Nephron progenitor cell (in vitro differentiated cells): ENCODE measurements at places on chromosomes 5 and 9.

- DNase-seq: no peak
Measured at GRCh38 chr5:124980163-124980941, 233.9 kb upstream of the ZNF608 start.

GRCh38 chr9:113566016-113566711 lies 102.6 kb downstream of the RGS3 start:
- no peak for DNase-seq

DNA sequence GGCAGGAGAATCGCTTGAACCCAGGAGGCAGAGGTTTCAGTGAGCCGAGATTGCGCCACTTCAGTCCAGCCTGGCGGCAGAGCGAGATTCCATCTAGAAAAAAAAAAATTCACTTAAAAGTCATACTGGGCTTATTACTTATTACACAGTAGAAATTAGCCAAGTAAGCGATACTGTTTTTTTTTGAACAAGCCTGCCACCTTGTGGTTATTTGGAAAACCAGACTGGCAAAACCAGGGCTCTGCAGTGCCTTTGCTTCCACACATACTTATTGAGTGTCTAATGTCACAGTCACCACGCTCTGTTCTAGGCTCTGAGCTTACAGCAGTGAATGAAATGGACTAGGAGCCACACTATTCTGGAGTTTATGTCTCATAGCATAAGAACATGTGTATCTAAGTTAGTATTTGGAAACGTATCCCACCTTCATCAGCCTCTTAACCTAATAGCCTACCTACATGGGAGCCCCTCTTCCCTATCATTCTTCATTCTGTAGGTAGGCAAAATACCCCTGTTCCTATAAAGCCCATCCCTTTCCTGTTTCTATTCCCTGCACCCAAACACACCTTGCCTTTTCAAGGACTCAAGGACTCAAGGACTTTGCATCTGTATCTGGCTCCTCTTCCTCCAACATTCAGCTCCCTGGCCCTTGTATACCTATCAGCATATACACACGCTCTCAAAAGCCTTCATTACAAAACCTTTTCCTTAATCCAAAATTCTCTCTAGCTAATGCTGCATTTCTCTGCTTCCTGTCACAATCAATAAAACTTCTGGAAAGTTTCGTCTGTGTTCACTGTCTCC lies 13.9 kb upstream of the BASP1 start:
- peak; percentile 28 for DNase-seq

DNA sequence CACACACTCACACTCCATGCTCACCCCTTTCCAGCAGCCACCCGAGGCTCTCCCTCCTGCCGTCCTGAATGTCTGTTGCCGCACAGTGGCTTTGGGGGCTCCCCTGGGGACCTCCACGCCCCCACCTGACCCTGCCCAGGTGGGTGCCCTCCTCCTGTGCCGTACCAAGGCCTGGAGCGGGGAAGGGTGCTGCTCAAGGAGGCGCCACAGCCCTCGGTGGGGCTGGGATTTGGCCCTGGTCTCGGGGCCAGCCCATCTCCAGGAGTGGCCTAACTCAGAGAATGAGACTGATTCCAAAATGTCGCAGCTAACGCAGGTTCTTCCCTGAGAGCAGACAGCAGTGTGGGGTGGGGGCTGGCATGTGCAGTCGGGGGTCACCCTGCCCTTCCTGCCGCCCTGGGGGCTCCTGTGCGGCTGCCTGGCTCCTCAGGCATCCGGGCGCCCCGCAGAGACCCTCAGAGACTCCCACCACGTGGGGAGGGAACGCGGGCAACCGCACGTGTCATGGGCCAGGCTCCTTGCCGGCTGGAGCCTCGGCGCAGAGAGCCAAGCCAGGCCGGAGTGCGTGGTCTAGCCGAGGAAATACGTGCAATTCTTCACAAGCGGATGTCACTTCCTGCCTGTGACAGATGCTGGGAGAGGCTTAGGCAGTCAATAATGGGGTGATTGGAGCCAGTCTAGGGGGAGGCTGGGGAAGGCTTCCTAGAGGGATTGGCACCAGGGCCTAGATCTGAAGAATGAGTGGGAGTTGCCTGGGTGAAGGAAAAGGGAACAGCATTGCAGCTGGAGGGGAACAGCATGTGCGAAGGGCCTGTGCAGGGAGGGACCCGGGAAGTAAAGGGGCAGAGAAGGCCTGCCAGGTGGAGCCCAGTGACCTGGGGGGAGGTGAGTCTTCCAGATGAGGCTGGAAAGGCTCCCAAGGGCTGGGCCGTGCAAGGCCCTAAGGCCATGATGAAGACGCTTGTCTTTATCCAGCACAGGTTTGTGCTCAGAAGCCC lies 44.1 kb downstream of the C9orf50 start:
- DNase-seq: no peak

- DNase-seq: no peak
Measured at GRCh38 chr5:132059043-132059695, 1.3 kb upstream of the IL3 start.

DNA sequence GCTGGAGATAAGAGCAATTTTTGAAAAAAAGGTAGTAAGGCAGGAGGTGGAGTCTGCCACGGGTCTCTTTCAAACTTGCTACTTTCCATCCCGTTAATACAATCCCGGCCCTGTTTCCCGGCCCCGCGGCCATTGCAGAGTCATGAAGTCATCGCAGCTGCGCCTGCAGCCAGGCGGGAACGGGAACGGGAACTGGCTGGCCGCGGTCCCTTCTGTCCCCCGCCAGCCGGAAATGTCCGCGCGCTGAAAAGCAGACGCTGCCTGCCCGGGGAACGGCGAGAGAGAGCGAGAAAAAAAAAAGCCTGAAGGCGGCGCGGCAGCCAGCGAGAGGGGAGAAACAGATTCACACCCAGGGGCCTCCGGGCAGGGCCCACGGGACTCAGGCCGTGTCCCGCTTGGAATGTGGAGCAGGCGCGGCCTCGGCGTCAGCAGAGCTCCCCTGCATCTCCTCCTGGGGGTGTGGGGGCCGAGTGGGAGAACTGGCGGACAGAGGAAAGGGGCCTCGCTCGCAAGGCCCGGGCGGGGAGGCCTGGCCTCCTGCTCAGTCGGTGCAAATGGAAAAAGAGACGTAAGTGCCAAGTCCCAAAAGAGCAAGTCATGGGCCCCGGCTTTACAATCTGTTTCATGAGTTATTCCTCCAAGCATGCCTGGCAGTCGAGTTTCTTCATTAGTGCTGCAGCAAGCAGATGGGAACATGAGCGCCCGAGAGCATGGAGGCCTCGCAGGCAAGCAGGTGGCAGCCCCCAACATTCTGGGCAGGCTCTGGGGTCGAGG lies 201.2 kb upstream of the GAS1 start:
- DNase-seq: peak; percentile 65

DNA sequence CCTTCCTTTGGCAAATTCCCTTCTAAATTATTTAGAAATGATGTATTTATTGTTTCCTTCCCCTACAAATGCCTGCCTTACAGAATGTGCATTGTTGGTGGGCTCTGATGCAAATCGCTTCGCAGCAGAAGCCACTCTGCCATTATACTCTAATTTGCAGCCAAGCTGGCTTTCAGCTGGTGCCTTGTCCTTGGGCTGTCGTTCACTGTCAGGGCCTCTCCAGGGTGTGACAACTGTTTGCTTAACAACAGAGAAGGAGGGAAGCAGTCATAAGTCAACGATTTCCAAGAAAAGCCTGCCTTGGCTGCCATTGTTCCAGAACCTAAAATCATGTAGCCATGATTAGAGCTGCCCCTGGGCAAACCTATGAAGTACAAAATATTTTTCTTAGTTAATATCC lies 260.1 kb upstream of the RGMB start:
- DNase-seq: peak; percentile 7
